ENCODE measurements at places on chromosomes 4 and X.
A peak's percentile ranks its signal among the peaks of the same experiment; 100 is the strongest.

DNA sequence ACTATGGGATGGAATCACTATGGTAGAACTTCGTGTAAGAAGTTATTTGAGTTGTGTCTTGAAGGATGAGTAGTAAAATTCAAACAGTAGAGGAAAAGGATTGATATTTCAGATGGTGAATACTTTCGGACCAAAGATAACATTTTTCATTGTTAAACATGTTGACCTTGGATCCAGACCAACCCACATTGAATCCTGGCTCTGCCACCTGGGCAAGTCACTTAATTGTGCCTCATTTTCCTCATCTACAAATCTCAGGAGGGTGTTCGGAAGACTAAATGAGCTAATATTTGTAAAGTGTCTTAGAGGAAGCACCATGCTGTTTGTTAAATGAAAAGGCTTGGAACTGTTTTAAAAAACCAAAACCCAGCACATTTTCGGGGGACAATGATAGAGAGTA, 1.4 kb upstream of the AIFM1 start:
- no peak for DNase-seq

- no peak for DNase-seq
Observed at GRCh38 chr4:53956053-53956452, 108.4 kb downstream of the CHIC2 start.

DNA sequence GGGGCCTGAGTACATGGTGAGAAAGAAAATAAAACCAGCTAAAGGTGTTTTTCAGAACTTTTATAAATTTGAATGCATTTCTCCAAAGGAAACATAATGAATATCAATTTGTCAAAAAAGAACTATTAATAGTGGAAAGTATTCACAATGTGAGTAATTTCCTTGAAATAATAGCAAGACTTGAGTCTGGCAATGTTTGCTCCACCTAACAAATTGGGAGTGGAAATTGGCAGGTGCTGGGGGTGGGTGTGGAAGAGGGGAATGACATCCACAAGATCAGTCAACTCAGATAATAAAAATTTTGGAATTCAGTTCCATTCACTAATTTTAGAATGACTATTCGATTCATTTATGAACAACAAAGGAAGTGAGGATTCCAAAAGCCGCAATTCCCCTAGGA, 884.8 kb upstream of the SLIT2 start:
- DNase-seq, result no peak

DNA sequence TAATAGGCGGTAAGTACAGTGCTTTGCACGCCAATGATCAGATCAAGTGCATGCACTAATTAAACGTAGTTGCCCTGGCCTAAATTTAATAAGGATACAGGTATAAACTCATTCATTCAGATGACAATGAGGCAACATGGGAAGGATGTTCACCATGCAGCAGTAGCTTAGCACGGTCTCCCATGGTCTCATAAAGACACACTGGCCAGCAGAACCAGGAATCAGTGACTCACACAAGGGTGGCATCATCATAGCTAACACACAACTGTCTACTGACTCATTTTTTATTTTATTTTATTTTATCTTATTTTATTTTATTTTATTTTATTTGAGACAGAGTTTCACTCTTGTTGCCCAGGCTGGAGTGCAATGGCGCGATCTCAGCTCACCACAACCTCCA, 42.7 kb downstream of the TMEM156 start:
- no peak for DNase-seq

GRCh38 chr4:145625677-145626622, 6.8 kb downstream of the MMAA start:
- DNase-seq, result no peak

- no peak for DNase-seq
Observed at GRCh38 chr4:84931961-84932360, 34.5 kb downstream of the WDFY3 start.

- DNase-seq, result peak; percentile 42
Observed at GRCh38 chr4:103915224-103915869, 195.6 kb upstream of the TACR3 start.

DNA sequence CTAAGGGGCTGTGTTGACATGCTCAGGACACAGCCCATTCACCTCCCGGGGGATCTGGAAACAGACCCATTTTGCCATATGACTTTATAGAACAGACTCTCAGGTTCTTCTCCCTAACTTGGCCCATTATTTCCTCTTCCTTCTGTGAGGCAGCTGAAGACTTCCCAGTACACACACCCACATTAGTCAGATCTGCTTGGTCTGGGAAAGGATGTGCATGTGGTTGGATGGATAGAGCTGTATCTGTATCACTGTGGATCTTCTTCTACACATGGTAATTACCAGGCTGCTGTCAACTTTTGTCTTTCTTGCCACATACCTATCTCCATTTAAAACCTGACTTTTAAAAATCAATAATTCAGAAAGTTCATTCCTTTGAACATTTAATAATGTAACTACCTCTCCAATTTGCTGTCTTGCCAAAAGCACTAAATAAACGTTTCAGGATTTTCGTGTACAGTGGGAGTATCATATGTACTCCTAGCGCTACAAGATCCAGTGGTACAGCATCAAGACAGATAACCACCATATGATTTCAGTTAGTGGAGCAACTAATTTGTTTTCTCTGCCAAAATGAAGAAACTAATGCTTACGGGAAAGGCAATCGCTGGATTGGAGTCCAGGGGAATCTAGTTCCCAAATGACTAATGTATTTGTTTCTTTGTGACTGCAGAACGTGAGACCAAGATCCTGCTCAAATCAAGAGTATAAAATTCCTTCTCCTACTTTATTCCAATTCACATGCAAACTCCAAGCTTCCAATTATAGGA, 134.1 kb upstream of the MAP3K15 start:
- DNase-seq, result no peak

Data from choroid plexus epithelial cell (primary cell).